Suppressor macrophage treated with lipopolysaccharide for 4 hours (primary cell): ENCODE measurements at places on chromosomes 7 and 10.

- no peak for DNase-seq
Measured at GRCh38 chr10:69497611-69498390, 46.5 kb downstream of the TSPAN15 start.

GRCh38 chr7:54996391-54996790 lies 22.4 kb upstream of the EGFR start:
- DNase-seq: no peak

- DNase-seq: peak; percentile 91
Measured at GRCh38 chr7:44847509-44847919, 373 bp downstream of the H2AZ2 start.

DNA sequence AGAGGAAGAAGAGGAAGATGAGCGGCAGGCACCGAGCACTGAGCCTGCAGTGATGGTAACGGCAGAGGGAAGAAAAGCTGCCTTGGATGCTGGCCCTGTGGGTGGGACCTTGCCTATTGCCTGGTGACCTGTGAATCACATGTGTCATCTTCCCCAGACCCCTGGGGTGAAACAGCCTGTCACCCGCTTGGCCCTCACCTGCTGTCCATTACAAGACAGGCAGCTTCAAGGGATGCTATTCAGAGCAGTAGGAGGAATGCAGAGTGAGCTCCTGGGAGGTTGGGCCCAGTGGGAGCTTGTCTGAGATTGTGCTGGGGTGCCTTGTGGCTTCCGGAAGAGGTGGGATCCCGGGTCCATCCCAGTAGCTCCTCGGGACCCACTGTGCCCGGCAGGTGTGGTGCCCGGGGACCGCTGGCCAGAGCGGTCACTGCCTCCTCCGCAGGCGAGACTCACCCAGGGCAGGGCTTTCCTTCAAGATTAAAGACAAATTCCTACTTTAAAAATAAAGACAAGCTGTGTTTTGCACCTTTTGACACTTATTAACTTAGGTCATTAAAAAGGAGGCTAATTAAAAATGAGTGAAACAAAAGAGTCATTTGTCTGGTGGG lies 440.2 kb upstream of the MKI67 start:
- DNase-seq: no peak

DNA sequence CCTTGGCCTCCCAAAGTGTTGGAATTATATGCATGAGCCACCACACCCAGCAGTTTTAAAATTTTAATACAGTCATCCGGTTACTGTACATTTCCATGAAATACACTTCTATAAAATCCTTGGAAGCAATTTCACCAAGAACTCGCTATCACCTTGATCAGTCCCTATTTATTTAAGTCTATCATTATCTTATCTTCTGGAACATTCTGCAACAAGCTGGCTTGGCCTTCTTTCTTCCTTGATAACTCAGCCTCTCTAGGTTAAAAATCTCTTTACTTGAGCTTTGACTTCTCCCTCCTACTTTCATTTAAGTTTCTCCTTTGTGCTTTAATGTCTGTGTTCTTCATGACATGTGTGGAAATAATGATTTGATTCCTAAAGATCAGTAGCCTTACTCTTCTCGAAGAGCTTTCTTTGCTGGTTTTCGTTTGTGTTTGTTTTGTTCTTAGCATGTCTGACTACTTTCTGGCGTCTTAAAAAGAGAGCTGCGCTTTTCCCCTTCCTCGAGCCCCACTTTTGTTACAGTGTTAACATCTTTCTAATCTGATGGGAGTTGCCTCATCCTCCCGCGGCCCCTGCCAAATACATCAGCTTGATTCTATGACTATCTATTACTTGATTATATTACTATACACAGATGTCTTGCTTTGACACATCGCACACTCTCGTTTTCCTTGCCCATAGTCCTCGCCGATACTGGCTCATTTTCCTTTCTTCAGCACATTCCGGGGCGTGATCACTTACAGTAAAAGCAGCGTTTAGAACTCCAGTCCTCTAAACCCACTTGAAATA lies 11.1 kb upstream of the CALML5 start:
- DNase-seq: no peak

GRCh38 chr7:68244389-68244788 lies 1247.8 kb downstream of the TYW1 start:
- no peak for DNase-seq

DNA sequence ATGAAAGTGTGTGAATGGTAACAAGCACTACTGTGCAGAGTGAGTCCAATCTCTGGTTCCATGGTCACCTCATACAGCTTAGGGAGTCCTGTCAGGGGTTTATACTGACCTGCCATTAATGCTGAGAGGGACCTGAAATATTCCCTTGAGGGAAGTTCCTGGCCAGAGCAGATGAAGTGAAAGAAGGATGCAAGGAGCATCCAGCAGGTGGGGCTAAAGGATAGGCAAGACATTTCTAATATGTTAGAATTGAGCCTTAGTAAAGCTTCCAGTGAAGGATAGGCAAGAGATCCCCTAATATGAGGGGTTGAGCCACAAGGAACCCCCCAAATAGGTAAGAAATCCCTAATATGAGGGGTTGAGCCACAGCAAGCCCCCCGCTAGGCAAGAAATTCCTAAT lies 25.5 kb upstream of the FAM221A start:
- DNase-seq: peak; percentile 3

- DNase-seq: no peak
Measured at GRCh38 chr10:96529634-96530279, 16.0 kb upstream of the TLL2 start.

DNA sequence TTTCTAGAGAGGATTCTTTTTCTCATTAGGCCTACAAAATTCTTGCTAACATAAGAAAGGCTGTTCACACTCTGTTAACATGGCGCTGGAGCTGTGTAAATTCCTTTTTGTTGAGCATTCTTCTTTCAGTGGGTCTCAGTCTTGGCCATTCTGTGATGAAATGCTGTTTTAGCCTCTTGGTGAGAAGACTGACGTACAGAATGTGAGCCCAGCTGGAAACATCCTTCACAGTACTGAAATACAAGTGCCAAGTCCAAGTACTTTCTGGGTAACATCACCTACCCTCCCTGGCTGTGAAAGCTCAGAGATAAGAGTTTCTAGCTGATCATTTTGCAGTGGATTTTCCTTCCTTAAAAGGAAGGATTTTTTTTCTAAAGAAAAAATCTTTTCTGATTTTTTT lies 231.8 kb downstream of the AHR start:
- DNase-seq: no peak

- peak; percentile 71 for DNase-seq
Measured at GRCh38 chr10:33861016-33861704, 526.7 kb upstream of the NRP1 start.

GRCh38 chr7:107678110-107678753 lies 17.6 kb downstream of the SLC26A4 start:
- no peak for DNase-seq

- DNase-seq: peak; percentile 89
Measured at GRCh38 chr10:102633287-102633686, 11.0 kb upstream of the TRIM8 start.

DNA sequence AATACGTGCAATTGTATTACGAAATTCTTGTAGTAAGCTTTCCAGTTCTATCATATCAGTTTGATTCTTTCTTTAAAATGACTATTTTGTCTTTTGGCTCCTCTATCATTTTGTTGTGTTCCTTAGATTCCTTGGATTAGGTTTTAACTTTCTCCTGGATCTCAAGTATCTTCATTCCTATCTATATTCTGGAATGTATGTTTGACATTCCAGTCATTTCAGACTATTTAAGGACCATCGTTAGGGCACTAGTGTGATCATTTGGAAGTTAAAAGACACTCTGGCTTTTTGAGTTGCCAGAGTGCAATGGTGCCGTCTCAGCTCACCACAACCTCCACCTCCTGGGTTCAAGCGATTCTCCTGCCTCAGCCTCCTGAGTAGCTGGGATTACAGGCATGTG lies 45.7 kb upstream of the SFTPD start:
- no peak for DNase-seq

DNA sequence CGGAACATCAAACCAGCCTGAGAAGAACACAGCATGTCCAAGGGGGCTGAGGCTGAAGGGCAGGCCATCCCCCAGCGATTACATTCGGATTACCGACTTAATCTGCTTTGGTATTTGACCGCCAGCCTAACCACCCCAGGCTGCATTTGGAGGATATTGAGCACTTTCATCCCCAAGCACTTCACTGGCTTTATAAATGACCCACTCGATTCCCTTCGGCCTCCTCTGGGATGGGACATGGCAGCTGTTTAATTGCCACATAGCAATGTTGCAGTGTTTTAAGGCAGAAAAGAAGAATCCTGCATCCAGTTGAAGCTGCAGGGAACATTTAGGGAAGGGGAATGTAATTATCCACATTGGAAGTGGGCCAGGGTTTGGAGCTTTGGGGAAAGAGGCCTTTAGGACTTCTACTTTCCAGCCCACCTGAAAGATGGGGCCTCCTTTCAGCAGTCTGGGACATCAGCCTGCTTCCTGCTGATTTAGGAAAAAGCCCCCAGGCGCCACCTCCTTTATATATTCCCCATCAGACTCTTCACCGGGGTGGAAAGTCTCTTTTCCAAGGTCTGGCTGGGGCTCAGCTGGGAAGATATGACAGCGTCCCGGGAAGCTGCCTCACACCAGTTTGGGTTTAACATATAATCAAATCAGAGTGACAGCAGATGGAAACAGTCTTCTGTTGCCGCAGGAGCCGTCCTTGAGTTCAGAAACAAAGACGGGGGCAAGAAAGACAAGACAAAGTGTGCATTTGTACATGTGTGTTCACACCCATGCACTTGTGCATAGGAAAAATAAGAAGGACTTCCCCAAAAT lies 9.2 kb downstream of the DPCD start:
- no peak for DNase-seq
